ENCODE measurements at places on chromosomes 6 and 20.

DNA sequence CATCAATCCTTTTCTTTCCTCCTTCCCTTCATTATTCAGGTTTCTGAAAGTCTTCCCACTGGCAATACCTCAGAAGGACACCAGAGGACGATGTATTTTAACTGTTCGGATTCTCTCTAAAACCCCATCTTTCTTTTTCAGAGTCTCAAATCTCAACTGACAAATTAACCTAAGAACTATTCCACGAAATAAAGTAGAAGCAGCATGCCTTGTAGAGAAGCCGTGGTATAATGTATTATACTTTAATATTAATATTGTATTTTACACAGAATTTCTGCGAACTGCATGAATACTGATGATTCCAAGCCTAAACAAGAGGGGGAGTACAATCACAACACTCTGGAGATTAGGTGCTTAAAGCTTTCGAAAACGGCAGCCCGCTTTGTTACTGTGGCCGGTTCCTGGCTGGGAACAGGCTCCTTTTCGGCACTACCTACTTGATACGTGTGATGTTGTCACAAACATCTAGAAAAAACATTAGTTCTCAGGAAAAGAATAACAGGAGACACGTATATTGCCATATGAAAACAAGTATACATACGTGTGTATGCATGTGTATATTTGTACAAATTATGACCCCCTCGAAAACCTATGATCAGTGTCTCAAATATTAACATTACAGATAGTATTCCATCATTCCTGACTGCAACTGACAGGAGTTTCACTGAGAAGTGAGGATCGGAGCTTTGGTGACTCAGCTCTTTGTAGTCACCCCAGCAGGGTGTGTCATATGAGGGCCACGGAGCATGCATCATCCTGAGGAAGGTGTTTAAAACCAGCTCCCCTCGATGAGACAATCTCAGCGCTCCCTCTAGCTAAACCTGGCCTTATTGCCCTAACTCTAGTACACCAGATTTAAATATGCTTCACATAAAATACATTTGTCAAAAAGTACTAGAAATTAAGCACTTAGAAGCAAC, 319.7 kb upstream of the TCF21 start:
- DNase-seq = no peak

DNA sequence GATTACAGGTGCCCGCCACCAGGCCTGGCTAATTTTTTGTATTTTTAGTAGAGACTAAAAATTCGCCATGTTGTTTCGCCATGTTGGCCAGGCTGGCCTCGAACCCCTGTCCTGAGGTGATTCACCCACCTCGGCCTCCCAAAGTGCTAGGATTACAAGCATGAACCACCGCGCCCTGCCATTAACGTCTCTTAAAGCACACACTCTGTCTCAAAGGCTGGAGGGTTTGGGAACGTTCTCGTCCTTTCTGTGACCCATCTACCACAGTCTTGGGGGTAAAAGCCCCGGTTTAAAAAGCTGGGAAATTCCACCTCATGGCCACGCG, 57.8 kb upstream of the ARID1B start:
- no peak for DNase-seq

GRCh38 chr6:137651591-137652335, 157.6 kb upstream of the OLIG3 start:
- DNase-seq = no peak

DNA sequence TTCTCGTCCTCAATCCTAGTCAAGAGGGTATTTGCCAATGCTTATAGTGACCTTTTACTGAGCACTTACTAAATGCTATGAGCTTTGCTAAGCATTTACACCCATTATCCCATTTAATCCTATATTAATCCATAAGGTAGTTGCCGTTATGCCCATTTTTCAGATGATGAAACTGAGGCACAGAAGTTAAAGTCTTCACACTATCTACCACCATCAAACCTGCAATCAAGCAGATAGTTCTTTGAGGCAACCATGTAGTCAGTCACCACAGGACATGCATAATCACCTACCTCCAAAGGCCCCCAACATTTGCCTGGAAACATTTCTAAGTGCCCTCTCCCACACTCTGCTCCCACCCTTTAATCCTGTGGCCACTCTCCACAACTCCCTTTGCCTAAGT, 149.6 kb downstream of the LY86 start:
- DNase-seq = no peak

- peak; percentile 47 for DNase-seq
These were observed 725 bp downstream of the BTBD3 start for GRCh38 chr20:11918391-11918845.

- DNase-seq = no peak
These were observed 4.5 kb upstream of the EBF4 start for GRCh38 chr20:2688041-2688591.

GRCh38 chr6:105794239-105794638, 291.9 kb upstream of the PRDM1 start:
- no peak for DNase-seq

DNA sequence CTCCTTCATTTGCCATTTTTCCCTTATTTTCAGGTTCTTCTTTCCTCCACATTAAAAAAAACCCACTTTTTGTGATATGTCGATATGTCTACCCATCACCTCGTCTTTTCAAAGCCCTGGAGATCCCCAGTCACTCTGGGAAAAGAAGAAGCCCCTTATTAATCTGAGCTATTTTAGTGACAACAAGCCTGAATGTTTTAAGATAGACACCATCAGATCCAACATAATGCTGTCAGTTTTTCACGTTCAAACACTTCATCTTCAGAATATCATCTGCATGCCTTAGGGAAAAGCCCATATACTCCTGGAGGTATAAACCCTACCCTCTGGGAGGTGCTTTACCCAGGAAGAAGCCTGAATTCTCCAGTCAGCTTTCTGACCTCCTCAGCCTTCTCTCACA, 464.0 kb upstream of the CDH4 start:
- no peak for DNase-seq

DNA sequence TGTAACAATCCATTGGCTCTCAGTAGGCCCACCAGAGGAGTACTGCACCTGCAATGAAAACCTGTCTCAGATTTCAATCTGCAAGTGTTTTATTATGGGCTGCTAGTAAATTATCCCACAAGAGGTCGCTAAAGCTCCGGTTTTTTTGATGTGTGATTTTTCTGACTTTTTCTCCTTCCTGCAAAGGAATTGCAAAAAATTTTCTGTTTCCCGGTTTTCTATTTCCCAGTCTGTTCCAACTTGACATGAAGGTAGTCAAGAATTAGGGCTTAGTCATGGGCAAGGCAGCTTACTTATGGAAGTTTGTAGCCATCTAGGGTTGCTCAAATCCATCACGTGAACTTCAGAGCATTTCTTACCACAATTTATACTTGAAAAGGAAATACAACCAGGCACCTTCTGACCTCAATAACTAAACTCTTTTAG, 38.5 kb upstream of the AHI1 start:
- no peak for DNase-seq

- DNase-seq = no peak
These were observed 89.8 kb downstream of the PREX1 start for GRCh38 chr20:48738094-48738398.

DNA sequence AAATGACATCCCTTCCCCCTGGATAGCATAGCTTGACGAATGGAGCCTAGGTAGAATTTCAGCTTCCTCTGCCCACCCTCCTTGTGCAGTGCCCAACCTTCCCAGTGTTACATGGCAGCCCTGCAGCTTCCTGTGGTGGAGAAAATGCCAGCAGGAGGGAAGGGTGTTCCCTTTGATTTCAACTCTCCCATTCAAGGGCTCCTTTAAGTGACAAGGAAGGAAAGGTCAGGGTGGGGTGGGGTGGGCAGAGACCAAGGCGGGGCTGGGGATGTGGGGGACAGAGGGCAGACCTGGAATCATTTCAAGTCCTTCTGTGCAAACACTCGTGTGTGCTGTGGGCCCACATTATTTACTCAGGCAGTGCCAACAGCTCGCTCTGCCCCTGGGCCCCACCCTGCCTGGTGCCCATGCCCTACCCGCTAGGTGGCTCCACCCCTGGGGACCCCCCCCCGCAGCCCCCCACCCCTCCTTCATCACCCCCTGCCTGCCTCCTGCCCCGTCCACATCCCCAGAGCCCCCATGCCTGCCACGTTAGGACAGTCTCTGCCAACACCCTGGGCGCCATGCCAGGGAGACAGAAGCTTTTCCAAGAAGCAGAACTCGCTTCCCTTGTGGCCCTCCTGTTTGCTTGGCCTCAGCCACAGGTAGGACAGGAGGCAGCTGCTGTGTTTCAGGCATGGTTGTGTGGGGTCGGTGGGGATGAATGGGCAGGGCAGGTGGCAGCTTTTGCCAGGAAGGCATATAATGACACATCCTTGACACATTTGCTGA, 9.4 kb downstream of the SPDEF start:
- DNase-seq = peak; percentile 74

- no peak for DNase-seq
These were observed 214.2 kb downstream of the TBC1D7 start for GRCh38 chr6:13113981-13114593.

GRCh38 chr6:20197251-20197650, 15.0 kb downstream of the MBOAT1 start:
- no peak for DNase-seq

GRCh38 chr6:31004794-31005193, 5.5 kb upstream of the MUC22 start:
- DNase-seq = no peak

GRCh38 chr20:24871480-24872213, 77.4 kb upstream of the CST7 start:
- no peak for DNase-seq

- no peak for DNase-seq
These were observed 219.0 kb downstream of the CDC5L start for GRCh38 chr6:44606504-44606903.

GRCh38 chr6:24757611-24758010, 17.1 kb upstream of the GMNN start:
- DNase-seq = no peak

GRCh38 chr6:129621252-129621651, 88.7 kb downstream of the ARHGAP18 start:
- no peak for DNase-seq

DNA sequence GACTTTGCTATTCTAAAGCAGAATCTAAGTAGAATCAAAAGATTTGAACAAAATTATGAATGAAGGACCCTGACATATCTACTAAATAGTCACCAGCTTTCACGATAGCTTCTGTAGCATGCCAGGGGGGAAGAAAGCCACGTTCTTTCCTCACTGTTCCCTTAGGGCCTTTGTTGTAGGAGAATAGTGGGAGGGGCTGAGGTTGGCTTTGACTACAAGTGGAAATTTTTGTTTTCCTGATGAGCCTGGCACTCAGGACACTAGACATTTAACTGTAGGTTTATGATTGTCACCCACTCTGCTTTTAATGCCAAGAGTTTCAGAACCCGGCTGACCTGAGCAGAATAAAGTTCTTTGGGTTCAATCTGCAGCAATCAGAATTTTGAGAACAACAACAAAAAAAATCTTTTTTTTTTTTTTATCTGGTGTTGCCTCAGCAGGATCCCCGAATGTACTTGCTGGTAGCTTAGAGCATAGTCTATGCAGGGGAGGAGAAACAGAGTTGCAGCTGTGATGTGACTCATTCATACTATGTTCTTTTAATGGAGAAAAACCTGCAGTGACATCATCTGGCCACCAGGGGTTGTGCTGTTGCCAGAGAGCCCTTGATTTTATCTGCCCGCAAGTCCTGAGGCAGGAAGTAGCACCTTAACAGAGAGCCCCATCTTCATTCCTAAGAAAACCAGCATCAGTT, 38.5 kb downstream of the TPD52L1 start:
- DNase-seq = peak; percentile 38

- DNase-seq = no peak
These were observed 39.1 kb upstream of the AKIRIN2 start for GRCh38 chr6:87741001-87741650.

DNA sequence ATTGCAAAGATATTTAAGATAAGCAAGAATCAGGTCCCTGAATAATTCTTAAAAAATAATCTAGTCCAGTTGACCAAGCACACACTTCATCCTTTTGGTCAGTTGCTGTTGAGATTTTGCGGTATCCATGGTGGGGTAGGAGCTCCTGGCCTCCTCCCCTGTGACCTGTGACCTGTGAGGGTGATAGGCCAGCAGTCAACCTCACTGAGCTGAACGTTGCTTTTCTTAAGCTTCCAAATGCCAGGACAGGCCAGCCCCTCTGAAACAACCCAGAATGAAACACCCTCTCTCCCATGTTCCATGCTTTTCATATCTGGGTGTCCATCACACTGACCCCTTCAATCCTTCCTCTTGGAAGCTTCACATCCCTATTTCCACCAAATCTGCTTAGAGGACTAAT, 164.9 kb downstream of the THBS2 start:
- no peak for DNase-seq

GRCh38 chr6:125745281-125746018, 4.0 kb upstream of the HEY2 start:
- DNase-seq = no peak

GRCh38 chr20:855466-856360, 22.2 kb downstream of the FAM110A start:
- DNase-seq = no peak

GRCh38 chr20:62984666-62985443, 21.9 kb downstream of the BHLHE23 start:
- no peak for DNase-seq

- no peak for DNase-seq
These were observed 13.2 kb downstream of the DNAJC5 start for GRCh38 chr20:63908008-63908682.

DNA sequence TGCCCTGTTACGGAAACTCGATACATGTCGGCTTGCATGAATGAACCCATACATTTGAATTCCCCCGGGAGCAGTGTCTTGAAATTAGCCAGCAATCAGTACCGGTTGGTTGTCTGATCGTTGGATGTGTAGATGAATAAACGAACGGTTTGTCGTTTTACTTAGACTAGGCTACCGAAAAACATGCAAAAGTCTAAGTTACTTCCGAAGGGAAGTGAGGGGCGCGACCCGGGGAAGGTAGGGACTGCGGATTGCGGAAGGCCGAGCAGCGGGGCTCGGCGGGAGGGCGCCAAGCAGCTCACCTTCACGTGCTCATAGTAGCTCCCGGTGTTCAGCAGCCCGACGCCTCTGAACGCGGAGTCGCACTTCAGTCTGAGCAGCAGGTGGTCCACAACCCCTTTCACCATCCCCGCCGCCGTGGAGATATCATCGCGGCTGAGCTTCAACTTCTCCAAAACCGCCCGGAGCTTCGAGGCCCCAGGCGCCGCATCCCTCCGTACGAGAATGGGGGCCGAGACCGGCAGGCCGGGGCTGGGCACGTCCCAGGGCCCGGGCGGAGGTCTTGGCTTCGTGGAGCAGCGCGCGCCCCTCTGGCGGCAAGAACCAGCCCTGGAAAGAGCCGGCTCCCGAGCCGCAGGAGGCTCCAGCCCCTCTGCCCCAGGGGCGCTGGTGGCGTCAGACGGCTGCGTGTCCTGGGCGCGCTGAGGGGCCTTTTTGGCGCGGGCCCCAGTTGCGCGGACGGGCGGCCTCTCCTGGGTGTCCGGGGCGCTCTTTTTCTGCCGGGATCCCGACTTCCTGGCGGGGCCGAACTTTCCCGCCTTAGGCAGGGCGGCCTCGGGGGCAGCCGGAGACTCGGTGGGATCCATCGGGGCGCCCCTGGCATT, 632 bp downstream of the CGAS start:
- peak; percentile 64 for DNase-seq

DNA sequence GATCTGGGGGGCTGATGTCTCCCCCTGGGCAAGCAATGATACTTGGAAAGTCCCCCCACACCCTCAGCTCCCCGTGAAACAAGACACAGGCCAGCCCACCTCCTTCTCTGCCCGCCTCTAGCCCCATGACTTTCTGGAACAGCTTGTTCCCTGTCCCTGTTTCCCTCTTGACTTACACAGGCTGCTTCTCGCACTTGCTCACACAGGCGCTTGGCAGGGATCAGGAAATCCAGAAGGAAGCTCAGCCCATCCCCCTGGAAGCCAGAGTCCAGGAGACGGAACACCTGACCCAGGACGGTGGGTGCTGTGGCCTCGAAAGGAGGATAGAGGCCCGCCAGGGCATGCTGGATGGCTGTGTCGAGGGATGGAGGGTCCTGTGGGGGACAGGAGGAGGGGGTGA, 14.8 kb downstream of the KIAA1755 start:
- DNase-seq = no peak

All from left hindlimb (tissue), 1 donor.